ENCODE measurements at places on chromosomes 2 and 18.

- DNase-seq = peak; percentile 83
Measured at GRCh38 chr2:101205521-101206479, 46.9 kb upstream of the CNOT11 start.

GRCh38 chr2:204277226-204277625 is 268.0 kb upstream of the PARD3B start:
- no peak for DNase-seq

GRCh38 chr18:59927246-59927825 is 27.5 kb downstream of the PMAIP1 start:
- no peak for DNase-seq

DNA sequence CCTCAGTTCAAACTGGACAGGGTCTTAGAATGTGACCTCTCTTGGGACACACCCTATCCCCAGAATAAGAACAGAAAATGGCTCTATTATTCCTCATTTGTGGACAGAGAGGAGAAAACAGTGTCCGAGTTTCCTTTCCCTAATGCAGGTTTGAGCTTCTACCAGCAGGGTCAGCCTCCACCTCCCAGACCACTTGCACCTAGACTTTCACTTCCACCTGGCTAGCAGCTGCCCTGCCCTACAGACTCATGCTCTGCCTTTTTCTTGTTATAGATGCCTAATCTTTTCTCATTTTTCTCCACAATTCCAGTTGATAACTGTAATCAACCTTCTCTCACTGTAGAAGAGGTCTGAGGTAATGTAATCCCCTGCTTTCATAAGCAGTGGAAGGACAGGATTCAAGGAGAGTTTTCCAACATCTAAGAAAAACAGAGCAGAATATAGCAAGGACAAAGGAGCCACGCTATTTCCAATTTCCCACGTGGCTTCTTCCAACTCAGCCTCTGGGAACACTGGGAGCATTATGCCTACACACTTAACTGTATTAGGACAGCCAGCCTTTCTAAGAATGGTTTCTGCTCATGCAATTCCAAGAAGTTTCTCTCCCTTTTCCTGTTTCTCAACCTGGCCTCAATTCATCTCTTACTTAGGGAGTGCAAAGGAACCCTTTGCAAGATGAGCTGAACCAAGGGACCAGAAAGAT is 239.8 kb downstream of the BCL11A start:
- DNase-seq = no peak

DNA sequence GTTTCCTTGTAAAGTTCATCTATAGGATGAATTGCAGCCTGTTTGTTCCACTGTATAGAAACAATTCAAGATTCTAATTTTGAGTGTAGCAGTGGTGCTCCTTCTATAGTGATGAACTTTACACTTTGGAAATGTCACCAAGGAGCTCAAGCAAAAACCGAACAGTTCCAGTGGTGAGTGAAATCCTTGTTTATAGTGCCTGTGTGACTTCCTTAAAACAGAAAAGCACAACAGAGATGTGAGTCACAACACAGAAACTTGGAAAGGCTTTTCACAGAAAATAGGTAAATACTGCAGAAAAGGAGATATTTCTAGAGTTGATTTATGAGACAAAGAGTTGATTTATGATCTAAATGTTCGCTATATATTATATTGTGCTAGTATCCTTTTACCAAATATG is 482.0 kb downstream of the PTPRM start:
- no peak for DNase-seq

GRCh38 chr18:37487400-37487867 is 78.2 kb downstream of the CELF4 start:
- DNase-seq = no peak

DNA sequence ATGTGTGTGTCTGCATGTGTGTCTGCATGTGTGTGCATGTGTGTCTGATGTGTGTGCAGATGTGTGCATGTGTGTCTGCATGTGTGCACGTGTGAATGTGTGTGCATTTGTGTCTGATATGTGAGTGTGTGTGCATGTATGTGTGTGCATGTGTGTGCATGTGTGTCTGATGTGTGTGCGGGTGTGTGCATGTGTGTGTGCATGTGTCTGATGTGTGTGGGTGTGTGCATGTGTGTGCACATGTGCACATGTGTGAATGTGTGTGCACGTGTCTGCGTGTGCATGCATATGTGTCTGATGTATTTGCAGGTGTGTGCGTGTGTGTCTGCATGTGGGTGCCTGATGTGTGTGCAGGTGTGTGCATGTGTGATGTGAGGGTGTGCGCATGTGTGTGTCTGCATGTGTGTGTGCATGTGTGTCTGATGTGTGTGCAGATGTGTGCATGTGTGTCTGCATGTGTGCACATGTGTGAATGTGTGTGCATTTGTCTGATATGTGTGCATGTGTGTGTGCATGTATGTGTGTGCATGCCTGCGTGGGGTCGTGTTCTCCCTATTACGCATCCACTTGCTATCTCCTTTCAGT is 470.1 kb upstream of the HS6ST1 start:
- no peak for DNase-seq

DNA sequence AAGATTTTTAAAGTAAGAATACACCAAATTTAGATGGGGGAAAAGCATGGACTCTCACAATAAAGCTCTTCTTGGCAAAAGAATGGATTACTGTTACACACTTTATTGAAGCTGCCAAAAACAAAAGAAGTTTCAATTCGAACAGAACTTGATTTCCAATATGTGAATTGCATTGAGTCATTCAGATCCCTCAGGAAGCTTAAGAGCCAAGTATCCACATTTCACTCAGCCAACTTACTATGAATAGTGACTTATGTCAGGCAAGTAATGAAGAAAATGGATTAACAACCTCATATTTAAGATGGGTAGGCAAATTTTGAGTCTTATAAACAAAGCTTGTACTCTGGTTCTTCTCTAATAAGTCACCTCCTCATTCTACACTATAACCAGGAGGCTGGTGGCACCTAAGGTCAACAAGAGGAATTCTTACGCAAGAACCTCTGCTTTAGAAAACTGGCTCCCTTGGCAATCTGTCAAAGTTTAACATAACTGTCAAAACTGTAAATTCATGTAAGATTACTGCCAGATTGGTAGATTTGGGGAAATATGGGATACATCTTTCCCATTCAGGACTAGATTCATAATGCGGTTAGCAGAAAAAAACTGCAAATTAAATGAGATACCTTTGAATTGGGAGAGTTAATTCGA is 6.0 kb downstream of the HADHA start:
- no peak for DNase-seq

GRCh38 chr2:150484461-150485021 is 2.9 kb downstream of the RND3 start:
- no peak for DNase-seq

DNA sequence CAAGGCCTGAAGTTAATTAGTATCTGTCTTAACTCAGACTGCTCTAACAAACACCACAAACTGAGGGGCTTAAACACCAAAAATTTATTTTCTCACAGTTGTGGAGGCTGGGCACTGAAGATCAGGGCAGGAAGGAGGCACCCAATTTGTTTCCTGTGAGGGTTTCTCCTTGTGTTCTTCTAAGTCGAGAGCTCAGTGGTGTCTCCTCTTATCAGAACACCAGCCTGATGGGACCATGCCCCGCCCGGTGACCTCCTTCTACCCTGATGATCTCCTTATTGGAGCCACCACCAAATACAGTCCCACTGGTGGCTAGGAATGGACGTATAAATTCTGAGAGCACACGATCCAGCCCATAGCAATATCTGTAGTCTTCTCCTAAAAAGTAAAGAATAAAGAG is 20.5 kb downstream of the TMEM18 start:
- no peak for DNase-seq

GRCh38 chr18:63788447-63789096 is 13.4 kb downstream of the SERPINB7 start:
- DNase-seq = peak; percentile 74

DNA sequence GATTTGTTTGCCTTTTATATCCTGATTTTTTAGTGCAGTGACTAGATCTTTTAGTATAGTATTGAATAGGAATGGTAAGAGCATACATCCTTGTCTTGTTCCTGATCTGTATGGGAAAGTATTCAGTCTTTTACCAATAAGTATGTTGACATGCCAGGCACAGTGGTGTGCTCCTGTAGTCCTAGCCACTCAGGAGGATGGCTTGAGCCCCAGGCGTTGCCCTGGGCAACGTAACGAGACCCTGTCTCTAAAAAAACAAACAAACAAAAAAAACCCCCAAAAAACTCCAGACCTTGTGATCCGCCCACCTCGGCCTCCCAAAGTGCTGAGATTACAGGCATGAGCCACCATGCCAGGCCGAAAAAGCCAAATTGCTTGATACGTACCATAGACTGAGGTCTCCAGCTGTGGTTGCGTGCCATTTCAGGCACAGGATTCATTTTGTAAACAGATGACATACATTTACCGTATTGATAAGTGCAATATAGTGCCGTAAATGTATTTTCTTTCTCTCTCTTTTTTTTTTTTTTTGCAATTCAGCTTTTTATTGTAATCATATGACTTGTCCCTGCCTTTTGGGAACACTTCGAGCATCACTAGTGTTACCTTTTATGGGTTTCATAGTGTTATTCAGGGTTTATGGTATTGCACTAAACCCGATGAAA is 18.5 kb downstream of the BIRC6 start:
- DNase-seq = no peak

DNA sequence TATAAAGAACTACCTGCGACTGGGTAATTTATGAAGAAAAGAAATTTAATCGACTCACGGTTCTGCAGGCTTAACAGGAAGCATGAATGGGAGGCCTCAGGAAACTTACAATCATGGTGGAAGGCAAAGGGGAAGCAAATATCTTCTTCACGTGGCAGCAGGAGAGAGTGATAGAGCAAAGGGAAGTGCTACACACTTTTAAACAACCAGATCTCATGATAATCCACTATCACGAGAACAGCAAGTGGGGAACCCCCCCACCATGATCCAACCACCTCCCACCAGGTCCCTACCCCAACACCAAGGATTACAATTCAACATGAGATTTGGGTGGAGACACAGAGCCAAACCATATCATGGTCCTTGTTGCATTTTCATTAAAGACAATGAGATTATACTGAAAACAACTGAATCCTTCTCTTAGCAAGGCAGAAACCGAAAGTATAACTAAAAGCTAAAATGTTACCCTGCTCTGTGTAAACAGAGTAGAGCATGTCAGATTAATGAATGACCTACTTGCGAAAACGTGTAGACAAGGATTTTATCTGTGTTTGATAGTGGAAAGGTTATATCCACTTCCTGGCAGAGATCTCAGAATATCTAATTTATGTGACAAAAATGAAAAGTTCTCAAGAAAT is 60.1 kb upstream of the RBBP8 start:
- peak; percentile 12 for DNase-seq

DNA sequence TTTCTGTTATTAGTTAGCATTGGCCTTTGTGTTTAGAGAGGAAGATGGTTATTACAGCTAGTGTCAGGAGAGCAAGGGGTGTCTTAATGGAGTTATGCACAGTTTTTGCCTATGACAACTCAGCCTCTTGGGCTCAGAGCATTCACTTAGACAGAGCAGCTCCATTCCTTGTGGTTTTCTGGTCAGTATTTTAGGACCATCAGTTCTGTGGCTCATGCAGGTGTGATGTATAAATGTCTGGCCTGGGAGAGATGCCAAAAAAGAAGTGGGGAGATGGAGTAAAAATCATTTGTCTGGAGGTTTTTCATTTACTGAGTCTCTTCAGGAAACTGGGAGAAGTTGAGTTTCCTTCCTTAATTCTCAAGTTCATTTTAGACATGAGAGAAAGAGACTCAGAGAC is 79.7 kb downstream of the PRKCE start:
- DNase-seq = no peak

- DNase-seq = peak; percentile 63
Measured at GRCh38 chr2:133657591-133657990, 89.3 kb upstream of the NCKAP5 start.

DNA sequence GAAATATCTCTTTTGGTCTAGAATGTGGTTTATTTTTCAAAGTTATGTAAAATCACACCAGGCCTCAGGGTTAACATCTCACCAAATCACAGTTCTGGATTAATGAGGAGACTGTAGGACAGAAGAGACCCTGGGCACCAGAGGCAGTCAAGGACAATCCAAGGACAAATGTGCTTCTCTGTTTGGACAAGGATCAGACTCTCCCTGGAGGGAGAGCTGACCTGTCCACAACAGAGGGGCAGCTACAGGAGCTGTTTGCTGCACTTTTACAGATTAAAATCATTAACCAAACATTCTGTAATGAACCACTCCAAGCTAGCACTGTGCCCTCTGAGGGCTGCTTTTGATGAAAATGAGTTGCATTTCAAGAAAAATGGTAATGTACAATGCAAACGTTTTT is 690.6 kb upstream of the SLC8A1 start:
- no peak for DNase-seq

GRCh38 chr2:185644828-185645227 is 93.8 kb upstream of the FSIP2 start:
- DNase-seq = no peak

DNA sequence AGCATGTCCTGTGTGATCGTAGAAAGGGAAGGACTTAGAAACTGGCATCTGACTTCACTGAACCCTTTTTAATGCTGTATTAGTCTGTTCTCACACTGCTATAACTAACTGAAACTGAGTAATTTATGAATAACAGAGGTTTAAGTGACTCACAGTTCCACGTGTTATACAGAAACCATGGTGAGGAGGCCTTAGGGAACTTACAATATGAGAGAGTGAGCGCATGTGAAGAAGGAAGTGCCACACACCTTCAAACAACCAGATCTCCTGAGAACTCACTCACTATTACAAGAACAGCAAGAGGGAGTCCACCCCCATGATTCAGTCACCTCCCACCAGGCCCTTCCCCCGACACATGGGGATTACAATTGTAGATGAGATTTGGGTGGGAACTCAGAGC is 811.3 kb downstream of the CPS1 start:
- DNase-seq = peak; percentile 18

- DNase-seq = no peak
Measured at GRCh38 chr18:61172624-61173023, 160.6 kb upstream of the CDH20 start.

DNA sequence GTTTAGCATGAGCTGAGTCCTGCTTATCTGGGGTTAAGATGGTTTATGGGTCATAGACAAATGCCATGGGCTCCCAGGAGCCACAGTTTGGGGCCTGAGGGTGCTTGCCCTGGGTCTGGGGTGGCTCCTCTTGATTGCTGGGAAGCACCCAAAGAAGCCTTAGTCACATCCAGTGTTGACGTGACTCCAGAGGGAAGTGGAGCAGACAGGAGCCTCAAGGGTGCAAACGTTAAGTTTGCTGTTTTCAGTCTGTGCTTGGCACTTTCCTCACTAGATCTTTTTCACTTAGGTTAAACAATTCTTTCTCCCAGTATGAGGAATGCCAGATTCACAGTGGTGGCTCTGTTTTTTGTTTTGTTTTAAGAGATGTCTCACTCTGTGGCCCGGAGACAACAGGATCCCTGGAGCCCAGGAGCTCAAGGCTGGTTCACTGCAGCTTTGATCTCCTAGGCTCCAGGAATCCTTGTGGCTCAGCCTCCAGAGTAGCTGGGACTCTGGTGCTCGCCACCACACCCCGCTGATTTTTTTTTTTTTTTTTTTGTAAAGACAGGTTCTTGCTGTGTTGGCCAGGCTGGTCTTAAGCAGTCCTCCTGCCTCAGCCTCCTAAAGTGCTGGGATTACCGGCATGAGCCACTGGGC is 251.3 kb downstream of the FAM210A start:
- DNase-seq = no peak
